ENCODE measurements at places on chromosomes 3 and 15.

DNA sequence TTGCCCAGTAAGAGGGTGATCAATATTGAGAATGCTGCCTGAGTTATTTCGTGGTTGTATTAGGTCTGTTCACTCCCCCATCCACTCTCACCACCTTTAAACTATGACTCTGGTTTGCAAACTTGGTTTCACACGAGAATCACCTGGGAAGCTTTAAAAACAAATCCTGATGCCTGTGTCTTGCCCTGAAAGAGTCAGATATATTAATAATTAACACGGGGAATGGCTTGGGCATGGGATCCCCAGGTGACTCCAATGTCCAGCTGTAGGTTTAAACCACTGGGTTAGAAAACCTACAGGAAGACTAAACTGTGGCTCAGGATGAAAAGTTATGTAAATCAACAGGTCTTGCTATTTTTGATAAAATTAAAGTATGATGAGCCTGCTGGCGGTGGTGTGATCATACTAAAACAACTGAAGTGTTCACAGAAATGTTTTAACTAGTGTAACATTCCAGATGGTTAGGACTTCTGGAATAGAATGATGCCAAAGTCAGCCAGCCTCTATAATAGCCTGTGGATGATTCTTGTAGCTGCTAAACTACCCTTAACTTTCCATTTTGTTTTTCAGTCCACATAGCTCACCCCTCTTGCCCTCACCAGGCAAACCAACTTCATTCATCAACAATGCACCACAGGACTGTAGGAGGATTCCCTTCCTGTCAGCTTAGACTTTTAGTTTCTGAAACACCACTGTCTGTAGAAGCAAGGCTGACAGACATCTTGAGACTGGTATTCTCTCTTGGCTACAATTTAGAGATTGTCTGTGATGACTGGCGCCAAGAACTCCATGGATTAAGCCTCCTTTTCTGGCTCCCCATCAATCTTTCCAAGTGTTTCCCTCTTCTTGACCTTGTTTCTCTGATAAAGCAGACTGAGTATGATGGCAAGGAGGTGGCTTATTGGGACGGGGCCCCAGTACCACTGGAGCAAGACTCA, 119.1 kb upstream of the ADAMTS9 start:
- no peak for DNase-seq

GRCh38 chr3:125383744-125384143, 8.6 kb upstream of the ZNF148 start:
- DNase-seq, result no peak

DNA sequence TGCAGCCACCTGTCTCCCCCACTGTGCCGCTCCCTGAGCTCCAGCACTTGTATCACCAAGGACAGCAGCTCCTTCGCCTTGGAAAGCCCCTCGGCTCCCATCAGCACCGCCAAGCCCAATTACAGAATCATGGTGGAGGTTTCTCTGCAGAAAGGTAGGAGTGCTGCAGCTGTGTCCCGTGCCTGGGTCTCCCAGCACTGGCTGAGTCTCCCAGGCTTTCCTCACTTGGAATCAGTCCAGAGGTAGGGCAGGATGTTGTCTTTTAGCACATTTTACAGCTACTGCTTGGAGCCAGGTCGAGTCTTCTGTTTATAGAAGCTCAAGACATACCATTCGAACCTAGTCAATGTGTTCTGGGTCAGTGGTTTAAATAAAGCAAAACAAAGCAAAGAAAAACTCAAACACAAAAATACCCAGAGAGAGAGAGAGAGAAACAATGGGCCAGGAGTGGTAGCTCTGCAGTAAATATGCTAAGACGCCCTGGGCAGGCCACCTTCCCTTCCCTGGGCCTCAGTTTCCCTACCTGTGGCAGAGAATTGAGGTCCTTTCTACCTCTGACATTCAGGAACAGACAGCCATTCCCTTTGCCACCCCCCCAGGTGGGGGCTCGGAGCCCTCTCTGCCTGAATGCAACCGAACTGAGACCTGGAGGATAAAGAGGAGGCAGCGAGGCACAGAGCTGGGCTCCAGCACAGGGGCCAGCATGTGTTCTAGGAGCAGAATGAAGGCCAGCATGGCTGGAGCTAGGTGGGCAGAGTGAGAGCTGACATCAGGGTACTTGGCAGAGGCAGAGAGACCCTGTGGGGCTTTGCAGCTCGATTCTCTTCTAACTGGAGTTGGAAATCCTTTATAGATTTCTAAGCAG, 44.1 kb downstream of the STARD5 start:
- DNase-seq, result no peak

GRCh38 chr15:64014995-64015394, 31.3 kb downstream of the DAPK2 start:
- DNase-seq, result no peak

- DNase-seq, result no peak
These were observed 12.5 kb downstream of the PLOD2 start for GRCh38 chr3:146148468-146148931.

GRCh38 chr3:44825264-44825925, 36.3 kb upstream of the TMEM42 start:
- DNase-seq, result no peak

DNA sequence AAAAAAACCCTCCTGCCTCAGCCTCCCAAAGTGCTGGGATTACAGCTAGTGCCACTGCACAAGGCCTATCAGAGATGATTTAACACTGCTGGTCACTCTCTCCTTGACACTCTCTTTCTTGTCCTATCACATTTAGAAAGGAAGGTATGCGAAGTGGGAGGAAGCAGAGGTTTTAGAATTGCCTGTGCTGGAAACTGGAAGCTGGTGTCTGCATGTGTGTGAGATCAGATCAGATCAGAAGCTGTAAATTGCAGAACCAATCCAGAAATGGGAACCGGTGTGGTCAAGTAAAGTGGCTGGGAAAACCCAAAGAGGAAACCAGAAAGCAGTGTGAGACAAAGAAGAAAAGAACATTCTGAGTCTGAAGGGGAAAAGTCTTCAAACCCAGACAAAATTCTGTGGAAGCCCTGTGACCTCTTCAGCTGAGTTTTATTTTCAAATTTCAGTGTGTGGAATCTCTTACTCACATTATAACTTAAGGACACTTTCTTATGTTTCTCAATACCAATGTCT, 2.8 kb downstream of the EFHB start:
- DNase-seq, result no peak

- DNase-seq, result no peak
These were observed 271.2 kb downstream of the FAM43A start for GRCh38 chr3:194956697-194957396.

DNA sequence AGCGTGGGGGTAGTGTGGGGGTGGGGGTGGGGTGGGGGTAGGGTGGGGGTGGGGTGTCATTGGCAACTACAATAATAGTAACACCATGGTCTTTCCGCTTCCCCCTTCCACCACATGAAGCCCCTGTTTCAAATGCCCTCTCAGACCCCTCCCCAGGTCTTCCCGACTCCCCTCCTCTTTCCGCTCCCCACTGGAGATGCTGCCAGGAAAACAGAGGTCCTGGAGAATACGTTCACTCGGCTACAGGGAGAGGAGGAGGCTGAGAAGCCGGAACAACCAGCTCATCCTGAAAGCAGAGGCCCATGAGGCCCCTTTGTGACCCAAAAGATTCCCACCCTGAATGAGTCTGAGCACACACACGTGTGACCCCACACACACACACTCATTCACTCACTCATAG, 75.4 kb downstream of the CPN2 start:
- no peak for DNase-seq

DNA sequence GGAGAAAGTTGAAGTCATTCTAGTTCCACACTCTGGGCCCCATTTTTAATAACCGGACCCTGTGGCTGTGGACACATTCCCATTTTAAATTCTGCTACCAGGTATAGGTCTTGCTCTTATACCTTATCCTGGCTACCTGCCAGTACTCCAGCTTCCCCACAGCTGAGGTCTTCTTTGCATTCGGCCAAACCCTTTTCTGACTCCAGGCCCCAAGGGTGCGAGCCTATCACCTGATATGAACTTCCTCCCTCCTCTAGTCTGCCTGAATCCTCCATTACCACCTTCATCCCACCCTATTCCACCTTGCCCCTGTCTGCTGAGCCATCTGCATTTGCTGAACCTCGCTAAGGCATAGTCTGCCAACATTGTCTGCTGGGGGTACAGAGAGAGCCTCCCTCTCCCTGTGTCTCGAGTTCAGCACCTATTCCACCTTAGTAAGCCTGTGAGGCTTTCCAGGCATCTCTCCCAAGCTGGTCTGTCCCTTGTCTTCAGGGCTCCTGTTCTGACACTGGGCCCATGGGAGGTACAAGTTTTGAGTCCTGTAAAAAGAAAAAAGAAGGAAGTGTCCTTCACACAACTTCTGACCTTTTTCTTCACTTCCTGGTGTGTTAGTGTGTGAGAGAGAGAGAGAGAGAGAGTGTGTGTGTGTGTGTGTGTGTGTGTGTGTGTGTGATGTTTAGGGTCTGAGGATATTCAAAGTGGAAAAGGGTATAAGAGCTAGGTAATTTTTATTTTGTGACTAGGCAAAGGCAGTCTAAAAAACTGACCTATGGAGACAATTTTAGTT, 27.0 kb downstream of the PDE8A start:
- DNase-seq, result no peak

GRCh38 chr3:52893723-52894122, 3.6 kb downstream of the STIMATE start:
- no peak for DNase-seq

DNA sequence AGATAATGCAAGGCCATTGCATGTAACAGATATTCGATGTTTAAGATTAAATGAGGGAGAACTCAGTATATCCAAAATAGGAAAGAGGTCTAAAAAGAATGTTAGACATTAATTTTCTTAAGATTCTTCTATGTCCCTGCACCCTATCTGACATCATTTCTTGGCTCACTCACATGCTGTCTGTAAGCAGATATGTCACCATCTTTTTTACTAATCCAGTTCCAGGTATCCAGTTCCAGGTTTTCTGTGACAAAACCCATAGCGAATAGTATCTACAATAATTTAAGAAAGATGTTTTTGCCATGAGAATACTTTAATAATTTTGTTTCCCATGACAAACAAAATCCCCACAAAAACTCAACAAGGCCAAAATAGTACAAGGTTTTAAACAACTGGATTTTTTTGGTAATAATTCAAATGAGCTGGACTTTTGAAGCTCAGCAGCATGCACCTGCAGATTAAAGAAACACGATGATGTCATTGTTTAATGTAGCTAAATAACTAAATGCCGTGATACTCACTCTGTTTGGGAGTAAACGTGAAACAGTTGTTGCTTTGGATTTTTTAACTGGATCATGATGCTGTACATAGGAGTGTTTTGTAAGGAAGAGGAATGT, 867.6 kb downstream of the EPHA3 start:
- DNase-seq, result no peak

DNA sequence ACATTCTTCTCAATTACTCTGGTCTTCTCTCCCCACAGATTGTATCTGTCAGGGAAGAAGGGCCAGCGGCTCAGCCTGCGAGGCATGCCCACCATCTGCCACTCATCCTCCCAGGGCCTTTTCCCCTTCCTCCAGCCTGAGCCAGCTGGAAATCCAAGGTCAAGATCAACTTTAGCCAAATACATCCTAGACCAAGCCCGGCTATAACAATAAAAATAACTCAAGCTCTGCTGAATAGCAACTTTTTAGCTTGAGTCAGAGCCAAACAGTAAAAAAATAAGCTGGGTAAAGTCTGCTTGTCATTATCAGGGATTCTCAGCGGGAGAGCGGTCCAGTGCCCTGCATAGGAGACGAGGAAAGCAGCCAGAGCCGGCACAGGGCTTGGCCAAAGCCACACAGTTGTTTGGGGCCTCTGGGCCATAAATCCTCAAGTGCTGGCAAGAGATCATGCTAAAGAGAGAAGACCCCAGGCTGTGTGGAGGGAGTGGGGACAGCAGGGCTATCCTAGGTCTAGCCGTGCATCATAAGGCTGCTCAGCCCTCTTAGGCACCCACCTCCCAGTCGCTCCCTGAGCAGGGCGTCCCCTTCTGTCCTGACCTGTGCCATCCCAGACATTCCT, 76.2 kb upstream of the HERC1 start:
- no peak for DNase-seq

- DNase-seq, result no peak
These were observed 11.4 kb upstream of the CSPG4 start for GRCh38 chr15:75723847-75724660.

DNA sequence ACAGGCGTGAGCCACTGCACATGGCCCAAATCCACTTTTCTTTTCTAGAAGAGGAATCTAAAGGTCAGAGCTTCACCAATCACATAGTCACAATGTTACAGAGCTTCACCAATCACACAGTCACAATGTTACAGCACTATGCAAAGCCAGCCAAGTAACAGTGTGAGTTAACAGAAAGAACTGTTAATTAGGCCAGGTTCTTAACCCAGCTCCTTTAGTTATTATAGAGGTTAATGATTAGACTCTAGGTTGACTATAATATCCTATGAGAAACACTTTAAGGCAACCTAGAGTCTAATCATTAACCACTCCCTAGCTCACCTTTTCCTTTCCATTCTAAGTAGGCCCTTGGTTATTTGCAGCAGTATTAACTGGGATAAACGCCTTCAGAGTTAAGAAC, 54.0 kb downstream of the TASOR start:
- DNase-seq, result no peak

DNA sequence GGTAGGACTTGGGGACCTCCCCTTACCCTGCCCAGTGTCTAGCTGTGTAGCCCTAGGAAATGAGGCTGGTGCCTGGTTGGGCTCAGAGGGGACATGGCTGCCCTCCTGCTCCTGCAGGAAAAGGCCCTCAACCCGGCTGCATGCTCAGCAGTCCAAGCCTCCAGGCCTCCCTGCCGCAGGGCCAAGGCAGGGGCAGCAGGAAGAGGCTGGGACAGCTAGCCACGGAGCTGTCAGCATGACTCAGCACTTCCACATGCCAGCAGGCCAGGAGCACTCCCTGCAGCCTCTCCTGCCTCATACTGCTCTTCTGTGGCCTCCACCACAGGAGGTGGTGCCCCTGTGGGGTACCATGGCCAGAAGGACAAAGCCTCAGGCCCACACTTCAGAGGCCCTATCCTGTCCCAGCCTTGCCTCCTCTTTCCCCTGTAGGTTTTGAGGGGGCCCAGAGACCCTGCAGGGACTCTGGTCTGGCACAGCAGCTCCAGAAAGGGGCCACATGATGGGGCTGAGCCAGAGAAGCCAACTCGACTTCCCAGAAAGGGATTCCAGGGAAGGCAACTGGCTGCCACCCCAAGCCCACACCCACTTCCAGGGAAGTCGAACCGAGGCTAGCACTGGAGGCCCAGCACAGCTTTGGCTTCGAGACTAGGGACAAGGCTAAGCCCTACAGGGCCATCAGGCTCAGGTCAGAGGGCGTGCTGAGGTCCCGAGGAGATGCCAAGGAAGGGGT, 19.5 kb downstream of the TKT start:
- no peak for DNase-seq

- no peak for DNase-seq
These were observed 2.4 kb downstream of the ACAP2 start for GRCh38 chr3:195440379-195440778.

Data from H1 (cell line).